ENCODE measurements at places on chromosomes 5 and 9.

DNA sequence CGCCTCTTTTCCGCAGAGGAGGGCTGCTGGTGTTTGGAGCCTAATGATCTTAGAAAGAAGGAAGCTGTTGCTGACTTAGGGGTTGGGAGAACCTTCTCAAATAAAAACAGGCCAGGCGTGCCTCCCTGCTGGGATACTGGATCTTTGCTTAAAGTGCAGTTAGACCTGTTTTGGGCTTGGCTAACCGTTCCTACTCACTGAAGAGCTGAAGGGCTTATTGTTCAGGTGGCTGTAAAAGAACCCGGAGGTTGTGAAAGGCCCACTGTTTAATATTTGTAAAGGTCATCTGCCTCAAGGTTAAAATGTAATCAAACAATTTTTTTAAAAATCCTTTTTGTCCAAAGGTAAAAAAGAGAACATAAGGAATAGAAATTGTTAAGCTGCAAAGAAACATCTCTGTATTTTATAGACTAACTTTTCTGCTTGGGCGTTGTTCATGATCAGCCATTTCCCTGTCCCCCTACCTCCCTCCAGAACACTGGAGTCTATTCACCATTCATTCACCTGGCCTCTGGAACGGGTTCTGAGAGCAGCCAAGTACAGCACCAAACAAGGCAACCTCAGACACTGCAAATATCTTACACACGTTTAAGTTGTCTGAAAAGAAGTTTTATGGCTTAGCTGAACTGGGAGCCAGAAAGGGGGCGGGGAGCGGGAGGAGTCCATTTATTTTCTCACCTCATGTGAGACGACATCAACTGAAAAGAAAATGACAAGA lies 18.6 kb upstream of the MTMR12 start:
- no peak for DNase-seq

GRCh38 chr9:70046274-70047070 lies 2.8 kb downstream of the MAMDC2 start:
- no peak for DNase-seq

- no peak for DNase-seq
Observed at GRCh38 chr9:91820949-91821880, 128.8 kb downstream of the ROR2 start.

DNA sequence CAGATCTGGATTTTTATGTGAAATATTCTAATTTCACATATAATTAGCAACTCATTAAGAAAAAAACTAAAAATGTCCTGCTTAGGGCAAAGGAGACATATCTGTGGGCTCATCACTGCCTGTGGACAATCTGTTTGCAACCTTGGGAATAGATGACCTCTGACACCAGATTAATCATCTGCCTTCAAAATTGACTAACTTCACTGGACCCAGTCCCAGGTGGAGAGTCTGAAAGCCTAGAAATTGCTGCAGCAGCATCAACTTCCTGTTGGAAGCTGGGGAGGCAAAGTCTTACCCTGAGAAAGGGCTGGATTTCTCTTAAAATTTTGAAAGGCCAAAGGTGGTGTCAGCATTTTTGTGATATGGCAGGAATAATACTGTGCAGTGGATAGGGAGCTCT lies 76.3 kb upstream of the TNC start:
- DNase-seq, result no peak

GRCh38 chr5:181217111-181217802 lies 5.8 kb upstream of the TRIM41 start:
- no peak for DNase-seq

DNA sequence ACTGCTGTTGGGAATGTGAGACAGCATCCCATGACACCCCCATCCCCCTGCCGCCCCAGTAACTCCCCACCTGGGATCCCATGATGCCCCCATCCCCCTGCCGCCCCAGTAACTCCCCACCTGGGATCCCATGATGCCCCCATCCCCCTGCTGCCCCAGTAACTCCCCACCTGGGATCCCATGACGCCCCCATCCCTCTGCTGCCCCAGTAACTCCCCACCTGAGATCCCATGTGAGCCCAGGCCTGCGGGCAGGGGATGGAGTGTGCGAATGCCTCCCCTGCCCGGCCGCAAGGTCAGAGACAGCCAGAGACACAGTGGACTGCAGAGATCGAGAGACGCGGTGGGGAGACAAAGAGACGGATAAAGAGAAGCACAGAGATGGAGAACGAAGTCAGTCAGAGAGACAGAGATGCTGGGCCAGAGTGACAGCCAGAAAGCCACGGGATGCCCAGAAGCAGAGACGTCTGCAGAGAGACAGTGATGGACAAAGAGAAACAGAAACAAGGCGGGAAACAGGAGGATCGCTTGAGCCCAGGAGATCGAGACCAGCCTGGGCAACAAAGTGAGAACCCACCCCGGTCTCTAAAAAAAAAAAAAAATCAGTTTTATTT lies 992 bp downstream of the SH2D3C start:
- DNase-seq, result no peak

Measured in GM12892 (cell line).